ENCODE measurements at places on chromosomes 4 and X.
A peak's percentile ranks its signal among the peaks of the same experiment; 100 is the strongest.

GRCh38 chr4:25755911-25756310, 100.3 kb downstream of the SLC34A2 start:
- DNase-seq, result no peak

DNA sequence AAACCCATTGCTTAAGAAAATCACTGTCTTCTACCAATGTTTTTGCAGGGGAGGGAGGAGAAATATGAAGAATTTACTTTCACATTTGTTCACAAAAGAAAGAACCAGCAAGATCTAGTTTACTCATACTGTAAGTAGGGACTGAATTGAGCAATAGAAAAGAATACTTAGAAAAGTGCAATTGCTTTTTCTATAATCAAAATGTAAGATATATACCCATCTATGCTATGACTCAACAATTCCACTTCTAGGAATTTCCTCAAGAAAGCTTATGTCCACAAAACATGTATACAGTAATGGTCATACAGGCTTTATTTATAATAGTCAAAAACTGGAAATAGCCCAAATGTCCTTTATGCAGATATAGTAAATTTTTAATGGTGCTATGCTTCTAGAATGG, 196.4 kb downstream of the LRBA start:
- DNase-seq, result no peak

- no peak for DNase-seq
Observed at GRCh38 chrX:109987884-109988283, 15.0 kb upstream of the TMEM164 start.

DNA sequence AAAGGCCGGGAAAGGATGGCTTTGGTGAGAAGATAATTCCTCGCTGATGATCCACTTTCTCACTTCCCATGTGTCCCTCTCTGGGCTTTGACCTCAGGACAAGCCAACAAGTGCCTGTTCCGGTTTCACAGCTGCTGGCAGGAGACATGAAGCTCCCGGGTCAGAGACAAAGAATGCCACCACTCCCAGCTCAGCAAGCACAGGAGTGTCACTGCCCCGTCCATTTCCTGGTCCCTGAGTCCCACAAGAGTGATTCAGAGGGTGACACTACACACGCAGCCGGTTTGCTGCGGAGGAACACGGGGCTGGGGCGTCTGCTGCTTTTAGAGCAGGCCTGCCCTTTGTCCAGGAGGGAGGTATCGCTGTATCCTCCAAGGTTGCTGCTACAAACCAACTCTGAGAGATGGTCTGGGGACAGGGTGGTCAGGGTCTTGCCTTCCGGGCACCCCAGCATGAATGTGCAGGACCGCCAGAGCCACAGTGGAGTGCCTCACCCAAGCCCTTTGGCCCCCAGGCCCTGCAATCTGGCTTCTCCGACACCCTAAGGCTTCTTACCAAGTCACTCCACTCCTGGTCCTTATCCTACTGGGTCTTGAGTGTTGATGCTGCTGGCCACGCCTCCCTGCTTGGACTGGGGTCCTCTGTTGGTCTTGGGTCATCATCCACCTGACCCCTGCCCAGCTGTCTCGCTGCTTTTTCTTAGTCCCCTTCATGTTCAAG, 49.5 kb downstream of the CPZ start:
- DNase-seq, result no peak

DNA sequence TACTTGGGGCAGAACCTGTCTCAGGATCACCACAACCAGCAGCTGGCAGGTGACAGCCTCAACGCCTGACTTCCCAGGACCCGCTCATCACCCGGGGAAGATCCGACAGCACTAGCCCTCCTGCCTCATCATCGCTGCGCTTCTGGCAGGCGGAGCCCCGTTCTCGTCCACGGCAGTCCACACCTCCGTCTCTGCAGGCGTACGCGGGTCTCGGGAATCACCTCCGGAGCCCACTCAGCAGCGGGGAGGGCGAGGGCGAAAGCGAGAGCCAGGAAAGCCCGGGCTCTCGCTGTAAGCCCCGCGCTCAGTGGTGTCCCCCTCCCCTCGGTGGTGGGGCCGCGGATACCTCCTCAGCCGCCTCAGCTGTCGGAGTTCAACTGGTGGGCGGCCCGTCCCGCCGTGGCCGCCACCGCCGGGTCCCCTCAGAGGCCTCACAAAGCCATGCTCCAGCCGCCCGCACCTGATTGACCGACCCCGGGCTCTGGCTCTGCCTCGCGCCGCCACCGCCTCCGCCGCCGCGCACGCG, 518 bp upstream of the CNKSR2 start:
- DNase-seq, result peak; percentile 1

GRCh38 chr4:14856062-14856933, 146.0 kb upstream of the CPEB2 start:
- DNase-seq, result no peak

- no peak for DNase-seq
Observed at GRCh38 chr4:179803857-179804256, 2361.6 kb upstream of the AGA start.

DNA sequence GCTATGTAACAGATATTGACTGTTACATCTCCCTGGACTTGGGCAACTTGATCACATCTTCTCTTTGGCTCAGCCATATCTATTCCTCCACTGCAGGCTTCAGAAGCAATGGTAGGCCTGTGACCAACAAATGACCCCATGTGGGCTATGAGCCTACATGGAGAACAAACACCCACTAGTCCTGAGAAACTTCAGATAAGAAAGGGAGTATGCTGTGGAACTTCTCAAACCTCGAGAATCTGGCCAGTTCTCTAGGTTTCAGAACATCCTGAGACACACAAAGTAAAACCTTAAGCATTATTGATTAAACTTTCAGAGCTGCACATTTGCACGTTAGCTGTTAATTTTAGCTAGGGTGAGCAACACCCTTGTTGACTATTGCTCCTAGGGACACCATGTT, 16.3 kb downstream of the RBMX2 start:
- no peak for DNase-seq

DNA sequence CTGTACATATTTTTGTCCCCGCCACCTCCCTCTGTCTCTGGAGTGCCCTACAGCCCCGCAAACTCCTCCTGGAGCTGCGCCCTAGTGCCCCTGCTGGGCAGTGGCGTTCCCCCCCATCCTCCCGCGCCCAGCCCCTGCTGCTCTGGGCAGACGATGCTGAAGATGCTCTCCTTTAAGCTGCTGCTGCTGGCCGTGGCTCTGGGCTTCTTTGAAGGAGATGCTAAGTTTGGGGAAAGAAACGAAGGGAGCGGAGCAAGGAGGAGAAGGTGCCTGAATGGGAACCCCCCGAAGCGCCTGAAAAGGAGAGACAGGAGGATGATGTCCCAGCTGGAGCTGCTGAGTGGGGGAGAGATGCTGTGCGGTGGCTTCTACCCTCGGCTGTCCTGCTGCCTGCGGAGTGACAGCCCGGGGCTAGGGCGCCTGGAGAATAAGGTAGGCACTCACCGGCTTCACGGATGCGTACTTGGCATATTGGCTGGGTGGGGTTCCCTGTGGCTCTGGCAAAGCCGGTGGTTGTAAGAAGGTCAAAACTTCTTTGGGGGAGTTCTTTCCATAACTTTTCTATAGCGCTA, 653 bp downstream of the HHIP start:
- DNase-seq, result no peak

DNA sequence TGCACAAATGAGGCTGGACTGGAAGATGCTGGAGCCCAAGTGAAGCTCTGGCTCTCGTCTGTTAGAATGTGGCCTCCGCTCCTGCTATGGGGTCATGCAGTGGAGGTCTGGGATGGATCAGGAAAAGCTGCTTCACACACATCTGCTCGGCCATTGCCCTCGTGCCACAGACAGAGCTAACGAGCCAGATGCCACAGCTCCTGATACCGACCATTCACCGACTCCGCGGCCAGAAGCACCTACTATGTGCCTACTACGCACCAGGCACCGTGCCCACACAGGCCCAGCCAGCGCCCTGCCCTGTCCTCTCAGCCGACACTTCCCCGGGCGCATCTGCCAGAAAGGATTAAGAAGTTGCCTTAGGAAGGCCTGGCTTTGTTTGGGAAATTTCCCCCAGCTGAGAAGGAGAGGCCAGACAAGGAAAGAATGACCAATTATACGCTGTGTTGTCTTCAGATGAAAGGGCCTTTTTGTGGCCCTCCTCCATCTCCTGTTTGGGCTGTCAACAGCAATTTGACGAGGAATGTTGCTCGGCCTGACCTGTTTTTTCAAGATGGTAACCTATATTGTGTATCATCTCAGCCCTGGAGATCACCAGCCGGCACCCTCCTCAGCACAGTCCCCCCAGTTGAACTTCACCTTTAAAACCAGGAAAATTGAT, 34.3 kb downstream of the HMX1 start:
- DNase-seq, result no peak

GRCh38 chr4:181150191-181150590, 1093.0 kb upstream of the TENM3 start:
- no peak for DNase-seq

DNA sequence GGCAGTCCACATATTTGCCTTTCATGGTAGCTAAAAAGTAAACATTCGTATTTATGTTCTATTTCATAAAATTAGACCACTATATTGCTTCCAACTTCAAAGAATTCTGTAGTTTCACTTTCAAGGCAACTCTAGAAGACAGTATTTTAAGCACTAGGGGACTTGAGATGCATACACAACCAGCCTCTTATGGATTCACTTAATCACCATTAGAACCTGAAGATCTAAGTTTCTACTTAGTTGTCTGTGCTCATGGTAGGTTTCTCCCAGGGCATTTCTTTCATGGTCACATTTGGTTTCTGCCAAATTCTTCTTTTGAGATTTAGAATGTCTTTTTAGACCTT, 209.9 kb upstream of the HCCS start:
- DNase-seq, result no peak

GRCh38 chr4:35105486-35105885, 1138.8 kb downstream of the ARAP2 start:
- no peak for DNase-seq

DNA sequence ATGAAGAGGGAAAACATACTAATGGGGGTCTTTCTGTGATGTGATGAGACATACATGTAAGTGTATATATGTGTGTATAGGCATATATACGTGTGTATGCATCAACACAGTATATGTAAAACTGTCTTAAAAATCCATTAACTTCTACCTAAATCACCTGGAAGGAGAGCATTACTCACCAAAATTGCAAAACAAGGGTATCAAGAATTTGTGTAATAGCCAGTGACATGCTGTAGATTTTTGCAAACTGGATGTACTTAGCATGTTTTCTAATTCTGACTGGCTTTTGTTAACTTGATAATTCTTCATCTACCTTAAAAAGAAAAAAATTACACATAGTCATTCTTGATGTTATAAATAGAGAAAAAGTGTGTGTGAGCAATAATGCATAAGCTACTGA, 104.7 kb downstream of the PRRG1 start:
- DNase-seq, result no peak

GRCh38 chrX:22882543-22882942, 117.2 kb upstream of the DDX53 start:
- DNase-seq, result no peak

- DNase-seq, result no peak
Observed at GRCh38 chr4:6377626-6378492, 94.6 kb downstream of the PPP2R2C start.

DNA sequence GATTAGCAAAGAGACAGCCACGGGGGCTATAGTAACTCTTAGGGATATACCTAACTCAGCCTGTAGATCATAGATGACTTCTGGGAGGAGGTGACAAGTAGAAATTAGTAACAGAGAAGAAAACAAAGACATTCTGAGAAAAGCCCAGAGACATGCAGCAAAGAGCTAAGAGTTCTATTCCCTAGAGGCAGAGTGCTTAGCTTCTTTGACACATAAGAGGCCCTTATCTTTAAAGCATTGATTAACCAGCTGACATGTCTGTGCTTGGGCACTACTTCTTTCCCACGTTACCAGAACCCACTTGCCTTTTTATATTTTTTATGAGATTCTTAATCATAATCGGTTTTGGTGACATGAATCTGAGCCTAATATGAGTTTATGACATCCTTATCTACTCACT, 179.5 kb downstream of the GABRB1 start:
- no peak for DNase-seq

GRCh38 chr4:53859305-53859704, 205.1 kb downstream of the CHIC2 start:
- no peak for DNase-seq

DNA sequence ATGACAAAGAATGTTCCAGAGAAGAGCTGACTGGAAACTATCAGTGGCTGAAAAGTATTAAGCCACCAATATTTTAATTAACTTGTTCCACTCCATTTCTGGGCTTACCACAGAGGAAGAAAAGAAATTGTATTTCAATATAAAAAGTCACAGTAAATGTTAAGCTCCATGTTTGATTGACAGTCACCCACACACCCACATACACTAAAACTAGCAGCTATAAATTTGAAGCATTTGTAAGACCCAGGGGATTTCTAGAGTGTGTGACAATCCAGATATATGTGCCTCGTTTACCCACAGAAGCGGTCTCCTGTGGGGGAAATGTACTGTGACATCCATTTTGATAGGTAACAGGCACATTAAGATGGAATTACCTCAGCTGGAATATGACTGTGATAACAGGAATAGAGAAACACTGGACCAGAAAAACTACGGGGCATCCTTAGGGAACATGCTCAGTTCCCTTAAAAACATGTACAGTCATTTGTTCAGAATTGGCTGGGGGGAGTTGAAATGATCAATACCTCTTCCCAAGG, 39.0 kb upstream of the RASGEF1B start:
- DNase-seq, result no peak

DNA sequence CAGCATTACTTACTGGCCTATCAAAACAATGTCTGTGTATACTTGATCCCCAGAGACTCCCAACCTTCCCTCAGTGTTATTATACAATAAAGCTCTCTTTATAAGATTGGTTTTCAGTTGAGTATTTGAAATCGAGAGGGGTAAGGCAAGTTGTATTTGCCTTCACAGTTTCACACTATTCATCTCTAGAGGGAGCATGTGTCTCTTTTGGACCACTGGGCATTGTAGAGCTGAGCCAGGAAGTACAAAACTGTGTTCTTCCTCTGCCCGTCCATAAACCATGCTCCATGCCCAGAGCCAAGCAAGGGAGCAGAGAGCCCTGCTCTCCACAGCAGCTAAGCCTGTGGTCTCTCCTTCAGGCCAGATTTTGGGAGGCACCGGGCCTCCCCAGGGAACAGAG, 61.5 kb upstream of the HHIP start:
- no peak for DNase-seq

GRCh38 chr4:126976850-126977632, 655.7 kb upstream of the INTU start:
- DNase-seq, result no peak

- no peak for DNase-seq
Observed at GRCh38 chrX:13469963-13470684, 99.3 kb upstream of the EGFL6 start.

GRCh38 chrX:39214387-39215126, 413.3 kb downstream of the MID1IP1 start:
- DNase-seq, result no peak

DNA sequence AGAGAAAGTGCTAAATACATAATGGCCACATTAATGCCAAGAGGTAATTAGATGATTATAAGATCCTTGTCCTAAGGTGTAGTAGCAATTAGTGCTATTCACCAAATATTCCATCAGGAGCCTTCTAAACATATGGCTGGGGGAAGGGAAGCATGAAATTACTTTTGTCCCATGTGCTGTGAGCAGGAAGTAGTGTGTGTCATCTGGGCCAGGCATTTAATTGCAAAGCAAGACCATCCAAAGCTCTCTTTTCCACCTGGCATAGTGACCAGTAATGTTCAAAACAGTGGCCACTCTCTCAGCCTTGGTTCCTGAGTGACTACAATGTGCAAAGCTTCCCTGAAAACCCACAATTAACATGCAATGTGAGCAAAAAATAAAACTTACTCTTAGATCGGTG, 144.2 kb upstream of the FAM241A start:
- no peak for DNase-seq
